ENCODE measurements at places on chromosomes 4 and X.
A peak's percentile ranks its signal among the peaks of the same experiment; 100 is the strongest.

GRCh38 chr4:69907151-69907550 lies 23.7 kb upstream of the CSN1S1 start:
- DNase-seq: peak; percentile 7

GRCh38 chr4:56906489-56907393 lies 959 bp upstream of the REST start:
- peak; percentile 2 for DNase-seq

DNA sequence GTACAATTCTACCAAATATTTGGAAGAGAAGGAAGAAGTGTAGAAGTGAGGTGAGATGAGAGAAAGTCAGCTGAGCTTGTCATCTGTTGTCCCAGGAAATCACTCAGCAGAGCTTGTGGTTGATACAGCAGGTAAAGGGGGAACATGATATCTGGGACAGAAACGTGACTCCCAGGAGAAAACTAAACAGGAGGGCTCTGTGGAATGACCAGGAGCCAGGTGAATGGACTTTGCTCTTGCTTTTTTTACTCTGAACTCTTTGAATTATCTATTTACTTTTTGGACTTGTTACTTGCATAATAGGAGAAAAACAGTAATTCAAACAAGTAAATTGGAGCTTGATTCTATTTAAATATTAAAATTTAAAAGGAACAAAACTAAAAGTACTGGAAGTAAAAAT lies 555.6 kb upstream of the FRG1 start:
- DNase-seq: no peak

- no peak for DNase-seq
Measured at GRCh38 chrX:154379569-154379951, 465 bp downstream of the EMD start.

- DNase-seq: peak; percentile 27
Measured at GRCh38 chr4:150332086-150332485, 249.9 kb upstream of the MAB21L2 start.

DNA sequence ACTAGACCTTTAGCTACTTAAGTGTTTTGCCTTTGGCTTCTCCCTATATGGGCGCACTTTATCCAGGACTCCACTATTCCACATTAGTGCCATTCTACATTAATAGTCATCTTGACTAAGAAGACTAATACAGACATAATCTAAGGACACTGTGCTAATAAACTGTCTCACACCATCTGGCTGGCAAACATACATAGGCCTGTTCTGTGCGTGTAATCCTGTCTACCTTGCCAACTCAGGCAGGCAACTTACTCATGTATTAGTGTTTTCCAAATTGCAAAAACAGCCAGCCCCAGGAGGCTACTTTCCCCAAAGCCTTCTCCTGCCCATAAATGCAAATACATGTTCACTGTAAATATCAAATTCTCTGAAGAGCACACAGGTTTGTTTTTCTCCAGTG lies 587.3 kb downstream of the TMA16 start:
- DNase-seq: no peak

DNA sequence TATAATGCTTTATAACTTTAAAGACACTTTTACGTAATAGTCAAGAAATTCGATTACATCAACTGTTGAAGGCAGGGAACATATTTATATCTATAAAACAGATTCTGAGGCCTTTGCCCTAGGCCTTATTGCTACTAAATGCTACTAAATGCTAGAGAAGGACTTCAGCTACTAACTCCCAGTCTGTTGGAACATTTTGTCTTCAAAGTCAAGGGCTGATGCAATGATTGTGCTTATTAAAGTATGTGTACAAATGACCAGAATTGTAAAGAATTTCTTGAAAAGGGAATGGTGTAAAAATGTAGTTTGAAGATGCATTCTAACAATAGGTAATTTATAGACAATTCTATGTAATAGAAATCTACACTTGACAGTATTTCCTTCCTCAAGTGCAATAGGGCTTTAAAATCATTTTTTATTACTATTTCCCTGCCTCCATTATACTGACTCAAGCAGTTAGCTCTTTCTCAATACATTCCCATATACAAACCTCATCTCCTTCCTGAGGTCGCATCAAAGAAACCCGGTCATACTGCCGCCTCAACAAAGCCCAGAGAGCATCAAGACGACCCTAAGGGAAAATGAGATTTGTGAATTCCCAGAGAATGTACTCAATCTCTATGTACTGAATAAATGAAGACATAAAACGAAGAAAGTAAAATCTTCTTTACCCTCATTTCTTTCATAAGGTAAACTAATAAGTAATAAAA lies 95.7 kb downstream of the ANTXR2 start:
- DNase-seq: no peak

DNA sequence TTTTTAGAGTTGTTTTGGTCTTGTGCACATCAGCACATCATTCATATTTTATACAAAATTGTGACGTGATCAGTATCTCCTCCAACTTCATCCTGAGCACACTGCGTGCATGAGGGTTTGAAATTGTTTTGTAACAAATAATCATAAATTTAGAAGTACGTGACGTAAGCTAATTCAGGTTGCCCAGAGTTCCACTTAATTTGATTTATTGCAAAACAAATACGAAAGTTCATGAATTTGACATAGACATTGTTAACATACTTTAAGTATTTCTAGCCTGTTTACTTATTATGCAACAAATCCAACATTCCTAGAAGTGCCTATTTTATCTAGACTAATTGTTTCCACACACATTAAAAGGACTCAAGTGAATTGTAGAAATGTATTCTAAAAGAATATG lies 48.3 kb downstream of the MAP7D3 start:
- DNase-seq: no peak

GRCh38 chr4:48262926-48263325 lies 6.7 kb downstream of the TEC start:
- no peak for DNase-seq

DNA sequence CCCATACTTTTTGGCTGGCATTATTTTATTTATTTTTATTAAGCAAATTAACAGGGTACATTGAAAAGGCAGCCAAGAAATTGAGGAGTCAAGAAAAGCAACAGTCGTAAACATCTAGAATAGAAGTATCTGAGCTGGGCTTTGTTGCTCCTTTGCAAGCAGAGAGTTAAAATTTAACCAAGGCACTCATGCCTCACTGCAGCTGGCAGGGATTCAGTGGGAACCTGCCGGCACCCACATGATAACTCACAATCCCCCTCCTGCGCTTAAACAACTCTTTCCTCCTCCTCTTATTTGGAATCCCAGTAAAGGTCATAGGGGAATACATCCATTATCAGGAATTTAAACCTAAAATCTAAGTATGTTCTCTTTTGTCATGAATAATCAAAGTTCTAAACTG lies 115.5 kb downstream of the SOX3 start:
- DNase-seq: no peak

- DNase-seq: no peak
Measured at GRCh38 chrX:96181605-96182004, 503.0 kb upstream of the DIAPH2 start.

DNA sequence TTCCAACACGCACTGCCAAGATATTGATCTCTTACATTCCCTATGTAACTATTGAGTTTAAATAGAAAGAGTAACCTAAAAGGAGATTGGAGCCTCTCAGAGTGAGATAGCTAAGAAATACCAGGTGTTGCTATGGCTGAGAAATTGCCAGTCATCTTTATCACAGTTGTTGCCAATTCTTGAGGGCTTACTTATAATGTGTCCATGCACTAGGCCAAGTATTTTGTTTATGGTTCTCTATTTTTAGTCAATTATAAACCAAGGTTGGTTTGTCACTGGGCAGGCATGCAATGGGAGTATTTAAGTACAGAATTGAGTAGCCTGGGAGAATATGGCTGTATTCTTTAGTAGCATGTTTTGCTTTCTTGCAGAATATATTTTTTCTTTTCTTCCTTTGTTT lies 201.6 kb downstream of the TEX13A start:
- DNase-seq: no peak

- no peak for DNase-seq
Measured at GRCh38 chr4:83906561-83906960, 370.7 kb downstream of the GPAT3 start.

GRCh38 chrX:920234-920799 lies 289.7 kb downstream of the SHOX start:
- DNase-seq: no peak

GRCh38 chr4:158787709-158788475 lies 19.1 kb downstream of the FNIP2 start:
- no peak for DNase-seq

DNA sequence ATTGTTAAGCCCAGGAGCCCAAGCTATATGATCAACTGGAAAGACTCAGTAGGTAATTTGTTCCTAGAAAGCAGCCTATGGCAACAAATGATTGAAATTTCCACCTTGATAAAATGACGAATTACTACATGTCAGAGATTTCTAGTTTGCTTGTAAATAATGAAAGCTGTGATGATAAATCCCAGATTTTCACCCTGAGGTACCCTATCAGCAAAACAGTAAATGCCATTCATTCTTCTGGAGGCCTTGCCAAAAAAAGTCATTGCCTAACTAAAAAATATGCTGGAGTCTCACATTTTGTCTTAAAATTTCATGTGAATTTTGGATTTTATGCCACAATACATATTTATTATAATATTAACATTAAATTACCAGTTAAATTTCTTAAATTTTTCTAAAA lies 71.3 kb downstream of the PPEF2 start:
- DNase-seq: no peak

GRCh38 chr4:165381821-165382373 lies 3.1 kb downstream of the CPE start:
- DNase-seq: no peak

DNA sequence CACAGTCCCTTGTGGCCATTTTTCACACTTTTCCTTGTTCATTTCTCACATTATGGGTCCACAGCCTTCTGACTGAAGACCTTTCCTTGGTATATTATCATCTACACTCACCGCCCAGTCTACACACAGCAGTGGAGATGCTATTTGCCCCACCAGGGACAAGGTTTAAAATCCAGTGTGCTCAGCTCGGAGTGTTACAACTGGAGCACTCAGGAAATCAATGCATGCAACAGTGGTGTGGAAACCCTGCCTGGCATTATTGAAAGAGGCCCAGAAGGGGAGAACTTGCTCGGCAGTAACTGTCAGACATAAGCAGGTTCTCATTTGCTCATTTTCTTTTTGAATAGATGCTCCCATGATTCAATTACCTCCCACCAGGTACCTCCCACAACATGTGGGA lies 340.9 kb downstream of the DHRSX start:
- no peak for DNase-seq

GRCh38 chrX:123728016-123728415 lies 4.8 kb downstream of the THOC2 start:
- DNase-seq: no peak

DNA sequence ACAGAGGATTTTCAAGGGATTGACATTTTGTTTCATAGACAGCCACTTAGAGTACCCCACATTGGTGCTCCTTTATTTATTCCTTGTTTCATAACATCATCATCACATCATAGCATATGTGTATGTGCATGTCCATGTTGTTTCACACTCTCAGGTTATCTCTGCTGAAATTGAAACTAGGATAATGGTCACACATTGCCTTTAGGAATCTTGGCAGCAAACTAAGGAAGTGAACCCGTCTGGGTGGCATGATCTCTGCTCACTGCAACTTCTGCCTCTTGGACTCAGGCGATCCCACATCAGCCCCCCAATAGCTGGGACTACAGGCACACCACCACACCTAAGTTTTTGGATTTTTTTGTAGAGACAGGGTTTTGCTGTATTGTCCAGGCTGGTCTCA lies 234.2 kb upstream of the ANKRD50 start:
- no peak for DNase-seq

- no peak for DNase-seq
Measured at GRCh38 chr4:37644962-37645361, 41.2 kb downstream of the RELL1 start.

DNA sequence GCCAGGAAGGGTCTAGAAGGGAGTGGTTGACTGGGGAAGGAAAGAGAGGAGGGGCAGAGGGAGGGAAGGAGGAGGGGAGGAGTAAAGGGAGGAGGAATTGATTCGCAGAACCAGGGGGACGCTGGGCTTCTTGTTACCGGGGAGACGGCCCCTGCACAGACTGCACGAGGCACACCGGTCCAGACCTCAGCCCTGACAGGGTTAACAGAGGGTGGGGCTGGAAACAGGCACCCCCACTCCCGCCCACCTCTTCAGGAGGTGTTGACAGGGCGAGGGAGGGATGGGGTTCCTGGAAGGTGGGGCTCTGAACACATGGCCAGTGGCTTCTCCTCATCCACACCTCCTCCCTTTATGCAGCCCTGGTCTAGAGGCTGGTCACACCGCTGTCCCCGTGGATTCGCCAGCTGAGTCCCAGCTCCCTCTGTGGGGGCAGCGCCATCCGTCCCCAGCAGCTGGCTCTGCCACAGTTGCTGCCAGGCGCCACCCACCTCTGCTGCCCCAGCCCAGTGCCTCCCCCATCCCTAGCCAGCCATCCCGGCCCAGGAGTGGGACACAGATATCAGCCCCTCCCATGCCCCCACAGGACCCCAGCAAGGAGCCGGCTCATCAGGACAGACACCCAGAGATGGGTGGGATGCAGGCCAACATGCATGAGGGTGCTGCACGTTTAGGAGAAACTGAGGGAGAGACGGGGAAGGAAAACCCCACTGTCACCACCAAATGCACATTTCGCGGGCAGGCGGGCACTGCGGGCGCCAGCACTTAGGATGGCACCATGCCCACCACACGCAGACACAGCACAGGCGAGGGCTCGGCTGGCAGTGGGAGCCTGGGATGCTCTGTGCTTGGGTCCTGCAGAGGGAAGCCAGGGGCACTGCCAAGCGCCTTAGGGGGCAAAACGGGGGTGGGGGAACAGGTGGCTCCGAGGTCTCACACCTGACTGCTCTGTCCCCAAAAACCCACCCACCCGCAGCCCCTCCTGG lies 87.6 kb downstream of the ABLIM2 start:
- DNase-seq: peak; percentile 33

DNA sequence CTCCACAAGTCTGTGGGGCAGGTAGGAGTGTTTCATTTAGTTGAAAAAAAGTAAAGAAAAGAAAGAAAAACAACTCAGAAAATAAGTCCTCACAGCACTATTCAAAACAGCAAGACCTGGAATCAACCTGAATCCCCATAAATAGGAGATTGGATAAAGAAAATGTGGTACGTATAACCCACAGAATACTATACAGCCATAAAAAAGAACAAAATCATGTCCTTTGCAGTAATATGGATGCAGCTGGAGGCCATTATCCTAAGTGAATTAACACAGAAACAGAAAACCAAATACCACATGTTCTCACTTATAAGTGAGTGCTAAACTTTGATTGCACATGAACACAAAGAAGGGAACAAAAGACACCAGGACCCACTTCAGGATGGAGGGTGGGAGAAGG lies 71.9 kb downstream of the ARSJ start:
- DNase-seq: no peak

All from umbilical cord (tissue), 2 donors.